Muscle of leg (tissue), 16 donors: ENCODE measurements at places on chromosomes 3 and 15. TPM values are rescaled to one million over a fixed set of nuclear protein-coding genes. Genes with fewer than 3 reads are reported as not detected.

DNA sequence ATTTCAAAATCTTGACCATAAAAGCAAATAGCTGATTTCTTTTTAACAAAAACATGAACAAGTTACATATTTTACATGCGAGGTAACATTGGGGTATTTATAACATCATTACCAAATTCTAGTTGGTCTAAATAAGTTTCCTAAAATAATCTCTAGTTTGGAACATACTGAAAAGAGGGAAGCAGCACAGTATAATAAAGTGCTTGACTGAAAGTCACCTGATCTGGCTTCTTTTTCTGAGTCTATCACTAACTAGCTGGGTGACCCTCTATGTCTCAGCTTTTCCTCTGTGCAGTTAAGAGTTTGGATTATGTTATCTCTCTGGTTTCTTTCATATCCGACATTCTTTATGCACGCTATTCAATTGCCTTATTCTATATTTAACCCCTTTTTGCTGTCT lies 19.8 kb upstream of the CNTN4 start:
- peak; percentile 9 for DNase-seq

- DNase-seq = no peak
Measured at GRCh38 chr15:101088271-101088670, 163.6 kb downstream of the CHSY1 start.

DNA sequence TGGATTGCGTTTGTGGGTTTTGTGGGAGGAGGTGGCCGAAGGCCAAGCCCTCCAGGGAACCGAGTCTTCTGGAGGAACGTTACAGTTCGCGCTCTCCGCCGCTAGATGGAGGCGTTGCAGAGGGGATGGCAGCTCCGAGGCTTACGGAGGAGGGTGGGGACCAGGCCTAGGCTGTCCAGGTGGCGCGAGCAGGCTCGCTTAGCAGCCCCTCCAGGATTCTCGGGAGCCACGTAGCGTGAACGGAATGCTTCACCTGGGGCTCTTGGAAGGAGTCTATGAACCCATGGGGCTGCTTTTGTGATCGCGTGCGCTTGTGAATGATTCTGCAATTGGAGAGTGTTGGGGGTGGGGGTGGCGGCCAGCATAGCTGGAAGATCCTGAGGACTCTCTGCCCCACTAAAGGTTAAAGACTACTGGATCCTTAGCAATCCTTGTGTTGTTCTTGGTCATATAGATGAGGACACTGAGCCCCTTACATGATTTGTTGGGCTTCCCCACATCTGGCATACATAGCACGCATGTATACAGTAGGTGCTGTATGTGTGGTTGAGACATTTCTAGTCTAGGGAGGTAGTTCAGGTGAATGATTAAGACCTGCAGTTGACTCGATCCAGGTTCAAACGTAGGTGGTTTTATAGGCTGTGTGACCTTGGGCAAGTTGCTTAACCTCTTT lies 25.7 kb downstream of the FAM3D start:
- peak; percentile 80 for DNase-seq

DNA sequence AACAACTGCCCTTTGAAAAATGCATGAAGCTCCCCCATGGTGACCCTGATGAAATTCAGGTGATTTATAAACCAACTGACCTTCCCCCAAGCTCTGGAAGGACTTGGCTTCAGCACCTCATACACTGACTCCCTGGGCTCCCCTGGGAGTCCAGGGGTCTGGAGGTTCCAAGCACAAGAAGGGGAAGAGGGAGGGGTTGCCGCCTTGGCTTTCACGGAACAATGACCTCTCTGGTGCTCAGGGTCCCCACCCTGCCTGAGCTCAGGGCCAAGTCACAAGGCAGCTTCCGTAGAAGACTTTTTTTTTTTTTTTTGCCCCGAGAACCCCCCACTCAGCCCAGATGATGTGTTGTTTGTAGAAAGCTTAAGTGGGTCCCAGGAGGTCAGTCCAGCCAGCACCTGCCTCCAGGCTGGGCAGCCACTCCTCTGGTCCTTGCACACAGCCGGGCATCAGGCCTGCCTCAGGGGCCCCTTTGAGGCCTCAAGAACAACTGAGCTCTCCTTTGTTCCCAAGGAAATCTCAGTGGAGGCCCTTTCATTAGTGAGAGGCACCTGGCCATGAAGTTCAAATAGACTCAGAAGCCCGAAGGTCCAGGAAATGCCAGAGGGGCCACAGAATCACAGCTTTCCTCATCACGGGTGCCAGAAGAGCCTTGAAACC lies 14.0 kb upstream of the ALAS1 start:
- no peak for DNase-seq

DNA sequence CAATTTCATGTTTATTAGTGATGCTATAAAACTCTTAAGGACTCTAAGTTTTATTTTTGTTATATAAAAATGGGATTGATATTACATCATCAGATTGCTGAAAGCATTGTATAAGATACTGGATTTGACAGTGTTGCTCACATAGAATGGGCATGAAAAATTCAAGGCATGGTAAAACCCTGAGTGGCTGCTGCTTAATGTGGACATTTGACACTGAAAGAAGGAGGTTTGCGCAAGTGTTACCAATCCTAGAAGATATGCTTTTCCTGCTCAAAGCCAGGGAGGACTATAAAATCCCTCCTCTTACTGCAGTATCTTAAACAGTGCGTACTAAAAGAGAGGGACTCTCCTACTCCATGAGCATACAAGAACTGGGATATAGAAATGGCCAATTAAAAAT lies 65.8 kb upstream of the PTX3 start:
- DNase-seq = no peak

DNA sequence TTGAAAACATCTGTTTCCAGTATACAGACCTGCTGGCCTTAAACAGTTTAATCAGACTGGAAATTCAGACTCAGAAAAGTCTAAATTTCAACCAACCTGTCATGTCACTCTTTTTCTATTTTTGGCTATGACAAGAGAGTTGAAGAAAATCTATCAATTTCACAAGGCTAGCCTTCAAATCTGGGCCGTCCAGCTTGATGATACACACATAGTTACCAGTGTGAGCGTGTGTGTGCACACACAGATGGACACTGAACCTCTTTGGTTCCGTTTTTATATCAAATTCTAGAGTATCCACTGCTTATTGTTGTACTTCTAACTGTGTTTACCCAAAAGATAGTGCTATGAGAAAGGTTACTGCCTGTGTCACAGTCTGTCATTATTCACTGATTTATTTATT lies 368.2 kb downstream of the LPP start:
- no peak for DNase-seq

- no peak for DNase-seq
Measured at GRCh38 chr3:172680684-172681083, 30.2 kb downstream of the NCEH1 start.

GRCh38 chr15:81555346-81555745 lies 181.3 kb upstream of the TMC3 start:
- no peak for DNase-seq

DNA sequence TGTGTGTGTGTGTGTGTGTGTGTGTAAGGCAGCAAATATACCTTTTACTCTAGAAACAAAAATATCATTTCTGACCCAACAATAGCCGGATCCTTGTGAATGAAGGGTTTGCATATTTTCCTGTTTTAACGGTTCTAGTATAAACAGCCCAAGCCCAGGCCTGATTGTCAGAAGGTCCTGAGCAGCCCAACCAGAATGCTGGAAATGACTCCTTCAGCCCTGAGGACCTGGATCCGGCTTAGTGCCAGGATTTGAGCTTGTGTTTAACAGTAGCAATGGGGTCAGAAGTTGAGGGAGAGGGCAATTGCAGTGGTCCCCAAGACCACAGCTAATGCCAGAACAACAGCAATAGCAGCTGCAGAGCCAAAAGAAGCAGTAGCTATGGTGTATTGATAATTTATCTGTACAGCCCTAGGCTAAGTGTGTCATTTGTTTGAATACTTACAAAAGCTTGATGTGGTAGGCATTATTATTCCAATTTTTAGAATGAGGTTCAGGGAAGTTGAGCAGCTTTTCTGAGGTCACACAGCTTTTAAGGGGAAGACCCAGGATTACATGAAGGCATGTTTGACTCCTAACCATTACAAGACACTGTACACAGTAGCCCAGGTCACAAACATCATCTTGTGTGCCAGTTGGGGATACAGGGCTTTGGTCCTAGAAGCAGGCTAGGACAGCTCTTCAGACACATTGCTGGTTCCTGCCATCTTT lies 12.8 kb downstream of the FOXL2 start:
- no peak for DNase-seq

DNA sequence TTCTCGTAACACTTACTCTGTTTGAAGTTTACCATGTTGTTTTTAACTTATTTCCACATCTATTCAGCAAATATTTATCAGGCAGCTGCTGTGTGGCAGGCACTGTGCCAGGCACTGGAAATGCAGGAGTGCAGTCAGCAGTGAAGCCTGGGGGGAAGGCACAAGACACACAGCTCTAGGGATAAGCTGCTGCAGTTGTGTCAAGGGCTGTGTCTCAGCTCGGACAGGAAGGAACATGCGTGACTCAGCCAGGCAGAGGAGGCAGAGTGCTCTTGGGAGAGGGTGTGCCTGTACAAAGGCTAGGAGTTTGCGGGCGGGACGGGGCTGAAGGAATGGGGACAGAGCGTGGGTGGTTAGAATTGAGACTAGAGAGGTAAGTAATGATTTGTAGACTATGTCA lies 24.7 kb downstream of the LYSMD4 start:
- peak; percentile 77 for DNase-seq

- DNase-seq = no peak
Measured at GRCh38 chr3:67616046-67616445, 38.4 kb downstream of the SUCLG2 start.

DNA sequence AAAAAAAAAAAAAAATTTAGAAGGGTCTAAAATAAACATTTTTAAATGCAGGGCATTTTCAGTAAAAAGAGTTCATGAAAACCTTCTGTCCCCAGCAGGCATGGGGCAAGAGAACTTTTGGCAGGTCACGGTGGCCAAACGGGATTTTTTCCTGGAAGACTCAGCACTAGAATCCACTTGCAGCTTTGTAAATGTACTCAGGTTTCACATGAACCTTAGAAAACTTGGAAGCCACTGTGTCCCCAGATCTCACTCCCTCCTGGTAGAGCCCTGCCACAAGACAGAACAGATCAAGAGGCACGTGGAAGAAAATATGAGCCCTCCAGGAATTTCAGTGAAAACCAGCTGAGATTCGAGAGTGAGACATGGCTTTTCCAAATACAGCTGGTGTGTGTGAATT lies 2.1 kb upstream of the GNB5 start:
- peak; percentile 38 for DNase-seq

- DNase-seq = no peak
Measured at GRCh38 chr3:184381261-184382224, 1.7 kb downstream of the CHRD start.

DNA sequence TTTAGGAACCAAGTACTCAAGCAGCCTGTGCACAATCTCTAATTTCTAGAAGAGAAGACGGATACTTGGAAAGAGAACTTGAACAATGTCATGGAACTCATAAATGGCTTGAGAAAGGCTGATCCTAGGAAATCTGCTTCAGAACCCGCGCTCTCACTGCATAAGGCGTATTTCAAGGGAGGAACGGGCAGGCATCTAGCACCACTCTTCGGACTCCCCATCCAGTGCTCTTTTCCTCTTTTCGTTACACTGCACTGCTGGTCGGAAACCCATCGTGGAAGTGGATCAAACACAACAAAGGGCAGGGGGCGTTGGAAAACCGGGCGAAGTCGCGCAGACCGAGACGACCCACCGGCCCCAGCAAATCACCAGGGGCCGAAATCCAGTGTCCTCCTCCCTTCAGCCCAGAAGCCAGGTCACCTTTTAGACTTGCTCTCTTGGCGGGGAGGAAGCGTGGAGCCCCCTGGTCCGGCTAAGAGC lies 539 bp upstream of the TLNRD1 start:
- DNase-seq = no peak

DNA sequence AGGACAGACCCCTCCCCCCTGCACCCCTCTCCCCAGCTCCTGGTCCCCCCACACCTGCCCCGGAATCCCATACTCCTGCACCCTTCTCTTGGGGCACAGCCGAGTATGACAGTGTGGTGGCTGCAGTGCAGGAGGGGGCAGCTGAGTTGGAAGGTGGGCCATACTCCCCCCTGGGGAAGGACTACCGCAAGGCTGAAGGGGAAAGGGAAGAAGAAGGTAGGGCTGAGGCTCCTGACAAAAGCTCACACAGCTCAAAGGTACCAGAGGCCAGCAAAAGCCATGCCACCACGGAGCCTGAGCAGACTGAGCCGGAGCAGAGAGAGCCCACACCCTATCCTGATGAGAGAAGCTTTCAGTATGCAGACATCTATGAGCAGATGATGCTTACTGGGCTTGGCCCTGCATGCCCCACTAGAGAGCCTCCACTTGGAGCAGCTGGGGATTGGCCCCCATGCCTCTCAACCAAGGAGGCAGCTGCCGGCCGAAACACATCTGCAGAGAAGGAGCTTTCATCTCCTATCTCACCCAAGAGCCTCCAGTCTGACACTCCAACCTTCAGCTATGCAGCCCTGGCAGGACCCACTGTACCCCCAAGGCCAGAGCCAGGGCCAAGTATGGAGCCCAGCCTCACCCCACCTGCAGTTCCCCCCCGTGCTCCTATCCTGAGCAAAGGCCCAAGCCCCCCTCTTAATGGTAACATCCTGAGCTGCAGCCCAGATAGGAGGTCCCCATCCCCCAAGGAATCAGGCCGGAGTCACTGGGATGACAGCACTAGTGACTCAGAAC lies 9.8 kb downstream of the MAP1A start:
- DNase-seq = no peak

GRCh38 chr3:173404156-173404555 lies 6.6 kb downstream of the NLGN1 start:
- no peak for DNase-seq

GRCh38 chr3:169152319-169152718 lies 511.2 kb downstream of the MECOM start:
- no peak for DNase-seq

GRCh38 chr3:15325228-15325627 lies 7.2 kb downstream of the SH3BP5 start:
- peak; percentile 52 for DNase-seq

GRCh38 chr3:78820542-78820941 lies 947.3 kb downstream of the ROBO1 start:
- DNase-seq = peak; percentile 78

GRCh38 chr15:68578175-68578979 lies 416 bp upstream of the CORO2B start:
- peak; percentile 78 for DNase-seq

DNA sequence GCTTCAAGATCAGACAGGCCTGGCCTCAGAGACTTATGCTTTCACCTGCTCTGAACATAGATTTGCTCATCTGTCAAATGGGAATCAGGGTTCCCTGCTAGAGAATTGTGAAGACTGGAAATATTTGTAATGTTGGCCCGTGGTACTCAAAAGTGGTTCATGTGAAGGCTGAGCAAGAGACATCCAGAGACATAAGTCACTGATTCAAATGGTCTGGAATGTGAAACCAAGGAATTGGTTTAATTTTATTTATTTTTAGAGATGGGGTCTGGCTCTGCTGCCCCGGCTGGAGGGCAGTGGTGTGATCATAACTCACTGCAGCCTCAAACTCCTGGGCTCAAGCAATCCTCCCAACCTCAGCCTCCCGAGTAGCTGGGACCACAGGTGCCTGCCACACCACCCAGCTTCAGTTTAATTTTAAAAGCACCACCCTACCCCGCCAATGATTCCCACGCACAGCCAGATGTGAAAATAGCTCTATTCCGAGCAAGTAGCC lies 60.1 kb downstream of the DAPK2 start:
- no peak for DNase-seq

Gene RTP1
- 0.04 TPM for total RNA-seq

Gene ECT2
- 13.4 TPM for total RNA-seq

Gene CCR8
- total RNA-seq = not detected

Gene CLSTN2
- 3.1 TPM for total RNA-seq

Gene EPHA3
- total RNA-seq = 25.4 TPM

Gene WNT5A
- total RNA-seq = 10.6 TPM

Gene ANKRD34C
- under 0.01 TPM for total RNA-seq

Gene SETD5
- 62.3 TPM for total RNA-seq

Gene DUT
- 102 TPM for total RNA-seq
